NCI-H524 (cell line): ENCODE measurements at places on chromosomes 1 and 21.

- no peak for DNase-seq
Observed at GRCh38 chr1:184889902-184890301, 84.4 kb downstream of the NIBAN1 start.

GRCh38 chr1:54365398-54365797, 40.8 kb downstream of the SSBP3 start:
- no peak for DNase-seq

GRCh38 chr1:108502624-108503023, 52.5 kb downstream of the NBPF6 start:
- DNase-seq, result no peak

GRCh38 chr21:24436236-24436635, 1171.0 kb downstream of the MRPL39 start:
- no peak for DNase-seq

GRCh38 chr21:38774152-38774551, 31.6 kb upstream of the ETS2 start:
- no peak for DNase-seq

DNA sequence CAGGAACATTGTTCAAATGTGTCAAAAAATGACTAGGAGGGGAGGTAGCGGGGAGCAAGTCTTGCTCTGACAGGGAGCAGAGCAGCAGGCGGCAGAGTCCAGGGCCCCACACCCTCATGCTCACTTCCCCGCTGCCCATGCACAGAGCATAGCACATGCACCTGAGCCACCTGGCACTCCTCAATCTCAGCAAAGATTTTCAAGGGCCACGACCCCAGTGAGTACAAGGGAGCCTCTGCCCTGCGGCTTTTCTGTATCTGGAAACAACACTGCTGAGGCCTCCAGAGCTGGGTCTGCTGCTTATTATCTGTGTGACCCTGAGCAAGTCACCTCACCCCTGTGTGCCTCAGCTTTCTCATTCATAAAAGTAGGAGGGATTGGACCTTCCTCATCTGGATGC, 1.1 kb upstream of the GJB3 start:
- DNase-seq, result no peak

- no peak for DNase-seq
Observed at GRCh38 chr1:42784946-42785693, at the start of gene TMEM269. Gene TMEM269 (plus strand): TSS chr1:42784991. CDS start chr1:42789894, 4,903 bp downstream.

DNA sequence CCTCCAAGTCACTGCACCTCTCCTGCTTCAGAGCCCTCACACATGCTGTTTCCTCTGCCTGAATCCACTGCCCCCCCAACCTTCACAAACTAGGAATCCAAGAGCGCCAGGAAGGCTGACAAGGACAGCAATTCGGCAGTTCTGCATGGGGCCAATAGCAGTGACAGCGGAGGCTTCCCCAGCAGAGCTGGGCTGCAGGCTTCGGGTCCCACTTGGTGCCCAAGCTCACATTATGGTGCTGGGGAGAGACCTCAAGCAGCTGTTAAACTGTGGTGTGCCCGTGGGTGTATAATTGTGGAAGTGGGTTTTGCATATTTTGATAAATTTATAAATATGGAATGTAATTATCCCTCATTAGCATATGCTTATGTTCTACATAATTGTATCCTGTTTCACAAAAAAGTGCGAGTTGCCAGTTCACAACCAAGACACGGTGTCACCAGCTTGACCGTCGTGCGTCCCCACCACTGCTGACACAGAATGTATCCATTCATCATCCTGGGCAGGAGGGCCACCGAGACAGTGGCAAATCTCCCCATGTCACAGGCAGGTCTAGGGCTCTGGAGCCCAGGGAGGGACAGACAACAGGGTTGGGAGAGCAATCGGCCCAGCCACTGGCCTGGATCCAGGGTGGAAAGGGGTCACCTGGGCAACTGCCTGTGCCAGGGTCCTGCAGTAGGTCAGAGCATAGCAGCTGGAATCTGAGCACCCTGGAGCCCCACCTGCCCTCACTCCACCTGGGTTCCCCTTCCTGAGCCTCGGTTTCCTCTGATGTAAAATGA, 81.6 kb downstream of the MATN1 start:
- DNase-seq, result no peak

DNA sequence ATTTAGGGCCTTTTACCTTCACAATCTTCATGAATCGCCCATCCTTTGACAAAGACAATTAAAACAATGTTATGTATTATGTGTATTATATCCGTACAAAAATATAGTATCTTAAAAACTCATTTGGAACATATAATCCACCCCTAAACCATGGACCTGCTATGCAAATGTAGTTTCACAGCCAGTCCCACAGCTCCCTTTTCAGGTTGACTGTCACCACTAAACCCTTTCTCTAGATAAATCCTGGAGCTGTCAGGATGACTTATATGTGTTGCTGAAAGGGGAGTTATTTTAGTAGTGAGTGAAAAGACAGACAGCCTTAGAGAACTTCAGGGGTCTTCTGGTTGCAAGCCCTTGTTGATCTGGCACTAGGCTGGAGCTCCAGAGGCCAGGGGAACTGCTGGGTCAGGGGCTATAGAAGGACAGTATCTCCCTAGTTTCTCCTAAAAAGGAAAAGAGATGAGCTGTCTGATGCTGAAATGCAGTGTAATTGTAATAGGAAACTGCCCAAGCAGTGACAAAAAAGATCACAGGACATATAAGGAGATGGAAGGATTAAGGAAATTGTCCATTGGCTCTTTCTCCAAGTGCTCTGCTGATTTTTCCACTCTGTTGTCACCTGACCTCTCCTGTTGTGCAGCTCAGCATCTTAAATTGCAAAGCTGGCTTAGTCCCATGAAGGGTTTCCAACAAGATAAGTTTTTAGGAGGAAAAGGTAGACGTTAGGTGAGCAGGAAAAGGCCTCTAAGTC, 127.7 kb downstream of the S1PR1 start:
- no peak for DNase-seq

DNA sequence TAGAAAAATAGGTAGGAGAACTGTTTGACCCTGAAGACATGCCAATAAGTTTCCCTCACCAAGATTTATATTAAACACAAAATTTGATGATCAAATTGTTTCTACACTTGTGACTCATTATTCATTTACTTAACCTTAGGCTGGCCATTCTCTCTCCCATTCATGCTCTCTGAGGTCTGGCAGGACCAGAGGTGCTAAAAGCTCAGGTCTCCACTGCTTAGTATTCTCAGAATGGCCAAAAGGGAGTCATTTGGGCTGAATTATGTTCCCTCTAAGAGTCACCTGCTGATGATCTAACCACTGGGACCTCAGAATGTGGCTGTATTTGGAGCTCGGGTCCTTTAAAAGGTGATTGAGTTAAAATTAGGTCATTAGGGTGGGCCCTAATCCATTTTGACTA, 47.1 kb upstream of the ATP1B1 start:
- no peak for DNase-seq

GRCh38 chr1:184429335-184429734, 42.5 kb downstream of the C1orf21 start:
- DNase-seq, result no peak

GRCh38 chr1:206143537-206144172, 26.5 kb upstream of the AVPR1B start:
- peak; percentile 77 for DNase-seq

DNA sequence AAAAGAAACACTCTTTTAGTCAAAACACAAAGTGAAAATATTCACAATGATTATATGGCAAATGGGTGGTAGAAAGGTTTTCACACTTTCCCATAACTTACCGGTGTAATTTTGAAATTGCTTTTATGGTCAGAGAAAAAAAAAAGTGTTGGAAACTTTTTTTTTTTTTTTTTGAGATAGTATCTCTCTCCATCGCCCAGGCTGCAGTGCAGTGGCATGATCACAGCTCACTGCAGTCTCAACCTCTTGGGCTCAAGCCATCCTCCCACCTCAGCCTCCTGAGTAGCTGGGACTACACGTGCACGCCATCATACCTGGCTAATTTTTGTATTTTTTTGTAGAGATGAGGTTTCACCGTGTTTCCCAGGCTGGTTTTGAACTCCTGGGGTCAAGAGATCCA, 3.3 kb downstream of the IFNGR2 start:
- DNase-seq, result no peak

- no peak for DNase-seq
Observed at GRCh38 chr1:56562891-56563452, 16.4 kb downstream of the PLPP3 start.

DNA sequence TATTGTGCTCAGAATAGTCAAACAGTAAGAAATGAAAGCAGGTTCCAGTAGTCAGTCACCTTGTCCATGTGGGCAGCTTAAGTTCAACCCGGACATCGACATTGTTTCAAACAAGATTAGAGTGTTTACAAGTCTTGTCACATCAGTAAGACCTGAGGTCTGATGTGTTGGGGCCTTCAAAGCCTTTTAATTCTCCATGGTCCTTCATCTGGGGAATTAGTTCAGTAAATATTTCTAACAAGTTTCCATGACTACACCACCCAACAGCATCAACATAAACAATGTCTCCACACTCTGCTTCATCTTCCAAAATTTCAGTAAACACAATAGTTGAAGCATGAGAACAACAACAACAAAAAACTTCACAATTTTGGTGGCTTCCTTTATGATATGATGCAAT, 15.1 kb upstream of the ADORA1 start:
- DNase-seq, result no peak

- DNase-seq, result no peak
Observed at GRCh38 chr1:147580609-147581385, 39.5 kb downstream of the BCL9 start.

DNA sequence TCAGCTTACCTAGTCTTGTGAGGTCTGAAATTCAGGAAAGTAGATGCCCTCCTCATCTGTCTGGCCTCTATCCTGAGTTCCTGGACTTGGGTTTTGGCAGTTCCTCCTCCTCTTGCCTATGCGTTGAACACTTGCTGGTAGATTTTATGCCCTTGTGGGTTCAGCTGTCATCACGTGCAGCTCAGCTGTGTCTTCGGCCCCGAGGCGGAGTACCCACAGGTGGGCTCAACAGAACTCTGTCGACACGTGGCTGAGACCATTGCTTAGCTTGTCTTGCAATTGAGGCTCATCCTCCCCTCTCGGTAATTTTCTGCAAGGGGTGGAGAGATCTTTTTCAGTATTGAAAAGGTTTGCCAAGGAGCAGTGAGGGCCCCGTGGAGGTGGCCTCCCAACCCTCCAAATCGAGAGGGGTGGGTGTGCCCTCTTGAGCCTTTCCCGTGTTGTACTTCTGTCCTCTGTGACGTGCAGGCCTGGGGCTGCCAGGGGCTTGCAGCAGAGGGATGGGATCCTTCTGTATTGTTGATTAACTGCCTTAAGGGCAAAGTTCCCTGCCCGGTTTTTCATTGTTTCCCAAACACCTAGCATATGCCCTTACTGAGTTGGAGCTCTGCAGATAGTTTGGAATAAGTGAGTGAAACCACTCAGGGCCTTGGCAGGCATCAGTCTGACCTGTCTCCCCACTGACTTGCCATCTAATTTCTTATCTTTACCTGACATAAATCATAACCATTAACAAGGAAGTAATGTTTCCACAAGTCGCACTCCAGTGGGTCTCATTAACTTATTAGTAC, 2.9 kb downstream of the CENPS start:
- DNase-seq, result no peak

DNA sequence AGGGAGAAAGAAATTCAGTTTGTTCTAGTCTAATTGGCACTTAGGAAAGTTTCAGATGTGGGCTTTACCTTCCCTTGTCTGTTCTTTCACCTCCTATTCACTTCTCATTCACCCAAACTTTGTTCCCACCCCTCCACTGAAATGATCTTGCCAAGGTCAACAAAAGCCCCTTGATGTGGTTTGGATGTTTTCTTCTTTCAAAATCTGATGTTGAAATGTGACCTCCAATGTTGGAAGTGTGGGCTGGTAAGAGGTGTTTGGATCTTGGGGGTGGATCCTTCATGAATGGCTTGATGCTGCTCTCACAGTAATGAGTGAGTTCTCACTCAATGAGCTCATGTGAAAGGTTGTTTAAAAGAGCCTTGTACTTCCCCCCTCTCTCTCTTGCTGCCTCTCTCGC, 379.3 kb downstream of the HHIPL2 start:
- DNase-seq, result no peak

GRCh38 chr1:57464756-57465155, 40.9 kb upstream of the DAB1 start:
- peak; percentile 36 for DNase-seq

- no peak for DNase-seq
Observed at GRCh38 chr1:12040457-12041051, 21.3 kb downstream of the MIIP start.

DNA sequence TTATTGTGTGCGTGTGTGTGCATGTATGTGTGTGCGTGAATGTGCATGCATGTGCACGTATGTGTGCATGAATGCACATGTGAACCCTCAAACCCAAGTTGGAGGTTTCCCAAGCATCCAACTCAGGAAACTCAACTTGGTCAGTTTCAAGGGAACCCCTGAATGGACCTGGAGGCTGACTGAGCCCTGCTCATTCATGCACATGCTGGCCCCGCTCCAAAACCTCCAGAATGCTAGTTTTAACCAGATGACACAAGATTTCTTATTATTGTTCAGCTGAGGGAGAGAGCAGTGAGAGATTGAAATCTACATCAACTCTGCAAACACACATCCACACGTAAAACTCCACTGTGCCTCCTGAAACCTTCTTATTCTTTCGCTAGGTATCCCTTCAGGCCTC, 104.4 kb downstream of the OMA1 start:
- no peak for DNase-seq

DNA sequence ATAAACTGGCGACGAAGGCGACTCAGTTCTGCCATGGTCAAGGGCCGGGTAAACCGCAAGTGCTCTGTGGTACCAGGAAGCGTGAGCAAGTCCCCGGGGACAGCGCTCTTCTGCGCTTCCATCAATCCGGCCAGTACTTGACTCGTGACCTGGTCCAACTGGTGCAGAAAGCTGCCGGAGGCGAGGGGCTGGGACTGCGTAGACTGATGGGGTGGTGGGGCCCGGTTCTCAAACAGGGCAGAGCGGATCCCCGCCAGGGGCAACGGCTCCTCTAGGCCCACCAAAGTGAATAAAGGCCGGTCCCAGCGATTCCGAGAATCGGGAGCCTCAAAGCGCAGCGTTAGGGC, 852 bp downstream of the KTI12 start:
- DNase-seq, result no peak

DNA sequence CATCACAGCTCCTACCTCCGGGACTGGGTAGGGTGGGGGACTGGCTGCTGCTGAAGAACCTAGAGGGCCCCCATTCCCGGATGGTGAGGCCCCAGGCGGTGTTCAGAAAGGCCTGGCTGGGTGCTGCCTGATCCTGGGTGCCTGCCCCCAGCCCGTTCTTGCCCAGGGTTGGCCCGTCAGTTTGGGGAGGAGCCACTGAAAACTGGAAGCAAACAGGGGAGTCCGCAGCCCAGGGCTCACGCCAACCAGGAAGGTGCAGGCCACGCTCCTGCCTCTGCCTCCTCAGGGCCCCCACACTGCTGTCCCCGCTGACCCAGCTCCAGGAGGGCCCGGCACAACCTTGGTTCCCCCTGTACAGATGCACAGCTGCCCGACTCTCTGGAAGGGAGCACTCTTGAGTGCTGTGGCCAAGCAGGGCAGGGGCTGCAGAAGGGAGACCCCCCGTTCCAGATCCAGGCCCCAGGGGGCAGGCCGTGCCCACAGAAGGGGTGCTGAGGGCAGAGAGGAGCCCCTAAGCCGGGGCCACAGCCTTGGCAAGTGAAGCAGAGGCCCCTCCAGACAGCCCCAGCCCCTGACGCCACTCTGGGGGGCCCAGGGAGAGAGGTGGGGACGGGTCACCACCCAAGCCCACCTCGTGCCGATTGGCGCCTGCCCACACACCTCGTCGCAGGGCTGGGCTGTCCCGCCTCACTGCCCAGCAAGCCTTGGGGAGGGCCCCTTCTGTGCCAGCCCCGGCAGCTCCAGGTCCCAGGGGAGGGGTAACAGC, 5.5 kb downstream of the C1QTNF12 start:
- peak; percentile 47 for DNase-seq
